CD4-positive, alpha-beta T cell treated with Interleukin-17A for 4 hours (primary cell): ENCODE measurements at places on chromosomes 2 and 18.

GRCh38 chr2:239012936-239013677, 165.2 kb downstream of the TWIST2 start:
- no peak for DNase-seq

DNA sequence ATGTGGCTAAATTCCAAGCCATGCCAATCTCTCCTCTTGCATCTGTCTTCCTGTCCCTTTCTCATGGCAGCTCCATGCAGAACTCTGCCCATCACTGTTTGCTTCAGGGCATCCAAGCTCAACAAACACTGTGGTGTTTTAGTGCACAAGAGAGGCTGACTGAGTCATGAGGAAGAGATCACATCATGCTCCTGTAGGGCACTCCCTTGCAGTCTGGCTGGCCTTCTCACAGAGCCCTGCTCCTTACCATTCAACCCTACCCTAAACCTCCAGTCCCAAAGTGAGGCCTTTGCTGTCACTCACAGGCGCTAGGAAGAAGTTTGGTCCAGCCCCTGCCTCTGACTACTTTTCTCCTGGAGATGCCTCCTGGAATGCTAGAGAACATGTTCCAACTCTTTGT, 194.0 kb downstream of the LRATD1 start:
- DNase-seq, result no peak

DNA sequence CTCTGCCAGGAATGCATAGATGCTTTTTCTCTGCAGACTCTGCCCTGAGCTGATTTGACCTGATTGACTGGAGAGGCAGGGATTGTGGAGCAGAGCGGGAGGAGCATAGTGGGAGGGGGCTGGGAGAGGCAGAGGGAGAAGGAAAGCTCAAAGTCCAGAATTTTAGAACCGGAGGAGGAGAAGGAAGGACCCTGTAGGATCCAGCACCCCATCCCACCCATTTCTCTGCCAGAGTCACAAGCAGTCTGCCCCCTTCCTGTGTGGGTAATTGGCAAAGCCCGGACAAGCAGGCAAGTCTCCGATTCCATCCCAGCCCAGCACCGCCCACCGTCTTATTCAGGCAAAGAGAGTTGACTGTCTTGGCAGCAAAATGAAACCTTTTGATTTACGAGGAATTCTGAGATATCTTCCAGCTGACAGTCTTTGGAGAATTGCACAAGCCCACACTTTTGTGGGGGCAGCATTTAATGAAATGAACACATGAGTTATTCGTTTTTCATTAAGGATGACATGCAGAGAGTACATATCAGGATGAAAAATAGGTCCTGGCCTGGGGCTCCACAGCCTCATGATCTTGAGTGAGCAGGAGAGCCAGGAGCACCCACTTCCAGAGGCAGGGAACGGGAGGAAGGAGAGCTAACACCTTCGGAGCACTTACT, 103.1 kb downstream of the MCFD2 start:
- no peak for DNase-seq

GRCh38 chr2:237672731-237673129, 45.3 kb downstream of the LRRFIP1 start:
- no peak for DNase-seq

DNA sequence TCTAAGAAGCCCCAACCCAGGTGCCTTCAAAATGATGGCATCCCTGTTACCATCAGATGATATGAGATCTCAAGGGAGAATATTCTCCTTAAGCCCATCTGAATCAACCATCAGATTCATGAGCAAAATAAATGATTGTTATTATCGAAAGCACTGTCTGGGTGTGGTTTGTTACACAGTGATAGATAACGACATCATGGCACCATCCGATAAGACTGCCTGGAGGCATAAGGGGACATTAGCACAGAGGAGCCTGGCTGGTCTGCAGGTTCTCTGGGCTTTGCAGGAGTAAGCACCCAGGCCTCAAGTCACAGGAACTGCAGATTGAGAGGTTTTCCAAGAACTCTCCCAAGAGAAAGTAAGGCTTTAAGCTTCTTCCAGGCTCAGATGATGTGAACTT, 15.6 kb downstream of the BMP10 start:
- DNase-seq, result no peak

GRCh38 chr18:55381277-55381676, 206.7 kb downstream of the TCF4 start:
- no peak for DNase-seq

GRCh38 chr2:120947982-120948661, 212.5 kb downstream of the GLI2 start:
- no peak for DNase-seq

DNA sequence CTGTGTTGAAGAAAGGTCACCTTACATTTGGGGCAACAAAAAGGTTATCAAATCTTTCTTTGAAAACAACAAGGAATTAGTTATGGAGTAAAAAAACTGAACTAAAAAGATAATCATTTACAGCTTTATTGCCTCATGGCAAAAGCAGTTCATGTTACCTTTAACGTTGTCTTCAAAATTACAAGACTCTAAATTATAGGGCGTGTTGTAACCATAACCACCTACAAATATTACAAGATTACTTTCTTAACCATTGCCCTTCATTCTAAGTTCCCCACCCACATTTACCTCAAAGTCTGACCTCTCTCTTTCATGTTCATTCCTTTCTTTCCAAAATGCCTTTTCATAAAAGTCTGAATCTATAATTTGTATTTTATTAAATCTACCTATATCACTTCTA, 74.6 kb upstream of the LRATD1 start:
- no peak for DNase-seq

- no peak for DNase-seq
These were observed 51.9 kb downstream of the ESCO1 start for GRCh38 chr18:21548647-21549046.

DNA sequence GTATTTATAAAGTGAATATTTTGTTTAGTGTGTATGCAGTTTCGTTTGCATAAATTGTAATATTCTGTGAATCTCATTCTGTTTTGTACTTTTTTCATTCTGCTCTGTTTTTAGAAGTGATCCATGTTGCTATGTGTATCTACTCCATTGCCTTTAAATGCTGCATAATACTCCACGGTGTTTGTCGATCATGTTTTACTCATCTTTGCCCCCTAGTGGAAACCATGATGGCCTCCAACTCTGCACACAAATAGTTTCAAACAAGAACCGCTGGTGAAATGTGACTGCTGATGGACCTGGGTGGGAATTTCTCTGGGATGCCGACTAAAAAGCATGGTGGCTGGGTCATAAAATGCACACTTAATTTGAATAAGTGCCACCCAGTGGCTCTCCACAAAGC, 32.0 kb upstream of the SKOR2 start:
- no peak for DNase-seq

DNA sequence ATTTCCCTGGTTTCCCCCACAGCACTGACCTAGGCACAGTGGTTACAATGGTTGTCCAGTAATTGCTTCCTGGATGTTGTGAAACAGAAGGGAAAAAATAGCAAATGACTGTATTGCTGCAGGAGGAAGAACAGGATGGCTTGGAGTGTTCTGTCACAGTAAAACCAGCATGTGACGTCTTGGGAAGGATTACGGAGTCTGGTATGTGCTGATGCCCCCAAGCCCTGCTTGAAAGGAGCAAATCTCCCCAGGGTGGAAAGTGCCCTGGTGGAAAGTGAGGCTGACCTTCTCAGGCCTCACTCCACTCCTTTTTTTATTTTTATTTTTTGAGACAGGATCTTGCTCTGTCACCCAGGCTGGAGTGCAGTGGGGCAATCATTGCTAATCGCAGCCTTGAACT, 7.8 kb downstream of the RAB11FIP5 start:
- DNase-seq, result no peak

DNA sequence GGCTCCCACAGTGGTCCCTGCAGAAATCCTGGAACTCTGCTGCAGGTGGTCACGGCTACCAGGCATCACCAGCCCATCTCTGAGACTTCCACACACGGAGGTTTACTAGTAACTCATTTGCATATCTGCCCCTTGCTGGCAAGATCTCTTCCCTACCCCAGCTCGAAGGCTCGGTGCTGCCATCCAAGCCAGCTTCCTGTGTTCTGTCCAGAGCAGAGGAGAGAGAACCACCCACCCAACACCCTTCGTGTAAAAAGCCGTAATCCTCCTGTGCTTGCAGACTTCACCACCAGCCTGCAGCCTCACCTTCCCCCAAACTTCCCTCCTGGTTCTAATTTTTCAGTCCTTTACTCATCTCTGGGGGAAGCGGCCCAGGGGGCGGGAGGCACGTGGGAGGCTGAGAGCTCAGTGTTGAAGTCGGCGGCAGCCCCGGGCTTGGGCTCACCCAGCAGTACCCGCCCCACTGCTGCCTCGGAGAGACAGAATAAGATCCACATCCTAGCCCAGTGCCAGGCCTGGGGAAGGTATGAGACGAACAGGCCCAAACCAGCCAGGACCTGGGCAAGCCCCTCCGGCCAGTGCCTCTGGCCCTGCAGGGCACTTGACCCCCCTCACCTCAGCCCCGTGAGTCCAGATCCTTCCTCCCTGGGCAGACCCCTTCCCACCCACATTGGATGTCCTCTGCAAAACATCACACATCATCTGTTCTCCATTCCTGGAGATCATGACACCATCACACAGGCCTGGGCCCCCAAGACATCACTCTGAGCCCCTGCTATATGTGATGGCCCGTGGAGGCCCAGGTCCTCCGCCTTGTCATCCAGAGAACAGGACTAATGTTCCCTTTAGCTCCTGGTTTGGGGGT, 145.8 kb upstream of the ID2 start:
- DNase-seq, result no peak

GRCh38 chr18:58218117-58218516, 174.1 kb downstream of the NEDD4L start:
- DNase-seq, result no peak

- DNase-seq, result no peak
These were observed 42.1 kb upstream of the GLS start for GRCh38 chr2:190838492-190838910.

GRCh38 chr2:49028101-49028500, 126.2 kb downstream of the FSHR start:
- no peak for DNase-seq

DNA sequence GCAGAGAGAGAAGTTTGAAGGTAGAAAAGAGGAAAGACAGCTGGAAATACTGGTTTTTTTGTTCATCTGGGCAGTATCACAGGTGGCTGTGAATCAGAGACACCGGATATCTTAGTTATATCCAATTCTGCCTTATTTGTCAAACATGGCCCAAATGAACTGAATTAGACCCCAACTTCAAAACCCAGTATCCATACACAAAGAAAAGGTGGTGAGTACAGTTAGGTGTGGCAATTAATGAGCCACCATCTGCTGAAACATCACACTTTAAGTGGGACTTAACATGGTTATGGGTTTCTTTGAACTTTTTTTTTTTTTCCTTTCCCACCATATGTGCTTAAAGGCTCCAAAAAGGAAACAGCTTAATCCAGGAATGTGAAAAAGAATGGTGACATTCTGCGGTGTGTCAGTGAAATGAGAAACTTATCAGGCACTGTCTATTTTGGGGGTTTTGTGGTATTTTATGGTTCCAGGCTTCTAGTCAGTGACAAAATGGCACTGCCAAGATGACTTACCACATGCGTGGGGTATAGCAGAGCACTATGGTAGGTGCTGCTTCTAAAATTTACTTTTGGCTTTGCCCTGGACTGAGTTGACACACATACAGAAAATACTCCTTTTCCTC, 5.0 kb upstream of the TMEM178A start:
- DNase-seq, result no peak

- no peak for DNase-seq
These were observed 20.2 kb downstream of the PSTPIP2 start for GRCh38 chr18:46051731-46052461.

DNA sequence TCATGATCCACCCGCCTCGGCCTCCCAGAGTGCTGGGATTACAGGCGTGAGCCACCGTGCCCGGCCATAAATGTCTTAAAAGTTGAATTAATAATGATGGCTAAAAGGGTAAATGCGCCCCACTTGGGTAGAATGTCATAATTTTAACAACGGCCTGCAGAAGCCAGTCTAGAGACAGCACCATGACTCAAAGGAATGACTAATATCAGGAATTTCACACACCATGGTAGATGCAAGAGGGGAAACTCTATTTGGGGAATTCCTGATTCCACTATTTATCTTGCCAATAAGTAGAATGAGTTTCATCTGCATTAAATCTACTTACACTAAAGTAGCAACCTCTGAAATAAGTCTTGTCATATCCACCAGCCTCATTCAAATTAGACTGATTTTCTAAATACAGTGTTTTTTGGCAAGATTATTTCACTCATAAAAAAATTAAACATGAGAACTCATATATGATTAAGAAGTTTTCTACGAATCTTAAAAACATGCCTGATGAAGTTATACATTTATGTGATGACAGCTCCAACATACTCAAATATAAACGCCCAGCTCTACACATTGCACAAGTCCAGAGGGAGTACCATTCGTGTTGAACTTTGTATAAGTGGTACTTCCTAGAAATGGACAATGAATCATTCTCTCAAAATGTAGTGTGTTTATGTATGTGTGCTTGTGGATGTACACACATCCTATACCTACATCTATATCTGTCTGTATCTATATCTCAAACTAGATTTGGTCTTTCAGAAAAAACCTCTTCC, 309.7 kb downstream of the IRS1 start:
- no peak for DNase-seq
